ENCODE measurements at places on chromosomes 1 and 21.

DNA sequence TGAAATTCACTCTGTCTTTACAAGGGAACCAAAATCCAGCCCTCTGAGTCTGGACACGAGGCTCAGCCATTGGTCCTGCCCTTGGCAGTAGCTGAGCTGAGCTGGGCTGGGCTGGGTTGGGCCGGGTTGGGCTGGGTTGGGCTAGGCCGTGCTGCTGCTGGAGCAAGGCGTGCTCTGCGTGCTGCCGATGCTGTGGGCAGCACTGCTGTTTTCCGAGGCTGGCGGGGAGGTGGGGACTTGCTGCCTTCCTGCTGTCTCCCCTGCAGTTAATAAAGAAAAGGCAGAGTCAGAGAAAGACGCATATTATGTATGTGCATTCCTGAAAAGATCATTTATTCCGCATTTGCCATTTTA is 182.9 kb downstream of the CDC7 start:
- no peak for DNase-seq

GRCh38 chr1:176773038-176773437 is 310.1 kb downstream of the PAPPA2 start:
- DNase-seq, result no peak

DNA sequence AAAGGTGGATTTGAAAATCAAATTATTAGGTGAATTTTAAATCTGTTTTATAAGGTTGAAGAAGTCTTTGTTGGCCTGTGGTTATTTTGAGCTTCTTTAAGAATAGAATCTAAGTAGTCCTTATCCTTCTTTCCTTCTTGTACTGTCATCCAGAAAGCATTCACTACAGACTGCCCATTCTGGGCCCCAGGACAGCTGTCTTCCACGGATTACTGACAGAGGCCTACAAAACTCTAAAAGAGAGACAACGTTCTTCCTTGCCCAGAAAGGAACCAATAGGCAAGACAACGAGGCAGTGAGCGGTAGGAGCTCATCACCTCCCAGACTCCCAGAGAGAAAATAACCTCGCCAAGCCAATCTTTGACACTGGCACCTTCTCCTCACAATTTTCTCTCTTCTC is 24.4 kb upstream of the PIGC start:
- DNase-seq, result no peak

DNA sequence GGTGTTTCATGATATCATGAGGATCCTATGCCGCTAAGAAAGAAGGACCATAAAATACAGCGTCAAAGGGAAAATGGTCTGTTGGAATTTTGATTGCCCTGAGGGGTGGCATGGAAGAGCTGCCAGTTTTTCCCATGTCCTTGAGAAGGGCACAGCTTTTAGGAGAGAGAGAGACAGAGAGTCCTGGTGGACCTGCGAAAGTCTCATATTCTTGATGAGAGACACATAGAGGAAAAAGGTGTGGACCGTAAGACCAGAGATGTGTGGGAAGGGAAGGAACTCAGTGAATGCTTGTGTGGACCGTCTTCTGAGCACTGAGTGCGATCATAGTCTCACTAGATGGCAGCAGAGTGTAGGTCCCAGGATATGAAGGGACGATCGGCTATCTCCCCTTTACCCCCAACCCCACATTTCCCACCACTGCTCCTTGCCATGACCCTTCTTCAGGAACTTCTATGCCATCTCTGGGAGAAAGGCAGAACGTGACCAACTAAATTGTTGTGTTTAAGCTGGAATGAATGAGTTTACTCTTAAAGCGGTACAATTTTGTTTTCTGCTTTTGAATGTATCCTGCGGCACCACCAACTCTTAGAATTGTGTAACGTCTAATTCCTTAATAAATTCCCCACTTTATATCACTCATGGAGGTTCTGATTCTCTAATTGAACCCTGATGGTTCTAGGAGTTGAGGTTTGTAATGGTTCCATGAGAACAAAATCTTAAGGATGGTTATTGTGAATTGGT is 117.7 kb downstream of the CTH start:
- DNase-seq, result no peak
